ENCODE measurements at places on chromosomes 11 and 22.

DNA sequence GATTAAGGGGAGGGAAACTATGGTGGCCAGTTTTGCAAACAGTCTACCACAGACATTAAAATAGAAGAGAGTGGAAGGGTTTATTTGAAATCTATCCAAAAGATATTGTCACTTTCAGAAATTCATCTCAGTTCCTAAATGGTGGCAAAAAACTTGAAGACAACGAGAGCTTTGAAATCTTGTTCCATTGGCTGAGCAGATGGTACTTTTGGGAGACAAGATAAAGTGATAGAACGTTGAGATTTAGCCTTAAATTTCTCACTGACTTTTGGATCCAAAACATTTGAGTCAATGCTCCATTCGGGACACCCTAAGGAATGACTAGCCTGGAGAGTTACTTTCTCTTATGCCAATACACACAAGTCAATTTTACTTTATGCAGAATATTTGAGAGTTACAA, 319.1 kb upstream of the LARGE1 start:
- DNase-seq = no peak

GRCh38 chr22:48700566-48701295, 1126.9 kb downstream of the BRD1 start:
- DNase-seq = peak; percentile 1

DNA sequence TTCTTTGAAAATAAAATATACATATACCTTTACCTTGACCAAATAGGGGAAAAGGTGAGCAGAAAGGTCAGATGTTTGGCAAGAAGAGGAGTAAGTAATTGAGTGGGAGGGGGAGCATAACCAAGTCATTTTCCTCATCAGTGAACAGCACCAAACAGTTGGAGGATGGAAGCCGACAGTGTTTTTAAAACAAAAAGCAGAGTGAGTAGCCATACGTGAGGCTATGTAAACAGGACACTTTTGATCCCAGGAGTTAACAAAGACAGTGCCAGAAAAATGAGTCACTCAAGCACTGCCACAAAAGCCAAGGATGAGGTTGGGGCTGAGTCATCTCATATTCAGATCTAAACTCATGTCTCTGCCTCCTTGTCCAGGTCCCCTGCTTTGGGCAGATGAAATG, 734.7 kb downstream of the KCNA4 start:
- no peak for DNase-seq

DNA sequence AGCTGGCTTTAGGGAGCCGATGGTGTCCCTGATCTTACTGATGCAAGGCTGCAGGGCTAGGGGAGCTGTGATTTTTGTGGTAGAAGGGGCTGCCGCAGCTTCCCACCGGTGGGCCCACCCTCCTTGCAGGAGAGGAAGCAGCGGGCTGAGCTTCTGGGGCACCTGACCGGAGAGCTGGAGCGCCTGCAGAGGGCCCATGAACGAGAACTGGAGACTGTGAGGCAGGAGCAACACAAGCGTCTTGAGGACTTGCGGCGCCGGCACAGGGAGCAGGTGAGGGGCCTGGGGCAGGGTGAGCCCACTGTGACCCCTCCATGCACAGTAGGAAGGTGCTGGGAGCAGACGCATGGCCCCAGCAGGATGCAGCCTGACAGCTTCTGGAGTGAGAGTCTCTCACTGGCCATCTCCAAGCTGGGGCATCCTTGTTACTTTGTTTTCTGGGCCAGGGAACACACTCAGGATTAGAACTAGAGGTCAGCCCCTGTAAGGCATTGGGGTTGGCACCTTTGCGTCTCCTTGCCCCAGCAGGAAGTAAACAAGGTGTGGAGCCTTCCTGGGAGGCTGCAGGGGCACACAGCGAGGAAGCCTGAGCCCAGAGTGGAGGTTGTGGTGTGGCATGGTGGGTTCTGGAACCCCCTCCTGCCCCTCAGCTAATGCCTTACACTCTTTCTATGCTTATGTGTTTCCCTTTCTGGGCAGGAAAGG, 66.7 kb downstream of the CEP164 start:
- no peak for DNase-seq

- peak; percentile 3 for DNase-seq
These were observed 10.8 kb downstream of the PANX1 start for GRCh38 chr11:94139416-94139815.

DNA sequence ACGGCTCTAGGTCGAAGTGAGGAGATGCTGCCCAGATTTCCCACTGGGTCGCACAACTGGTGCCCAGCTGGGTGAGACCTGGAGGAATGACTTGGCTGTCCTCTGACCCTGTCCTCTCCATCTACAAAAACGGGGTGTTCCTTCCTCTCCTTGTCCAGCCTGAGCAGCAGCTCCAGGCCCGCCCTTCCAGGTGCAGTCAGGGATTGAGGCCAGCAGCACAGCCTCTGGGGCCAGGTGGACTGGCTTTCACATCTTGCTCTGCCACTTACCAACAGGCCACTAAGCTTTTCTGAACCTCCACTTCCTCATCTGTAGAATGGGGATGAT, 91.7 kb upstream of the LMO1 start:
- DNase-seq = no peak

- no peak for DNase-seq
These were observed 22.2 kb downstream of the NNMT start for GRCh38 chr11:114318361-114318760.

- DNase-seq = no peak
These were observed 104.2 kb upstream of the SOX6 start for GRCh38 chr11:16460508-16460907.

DNA sequence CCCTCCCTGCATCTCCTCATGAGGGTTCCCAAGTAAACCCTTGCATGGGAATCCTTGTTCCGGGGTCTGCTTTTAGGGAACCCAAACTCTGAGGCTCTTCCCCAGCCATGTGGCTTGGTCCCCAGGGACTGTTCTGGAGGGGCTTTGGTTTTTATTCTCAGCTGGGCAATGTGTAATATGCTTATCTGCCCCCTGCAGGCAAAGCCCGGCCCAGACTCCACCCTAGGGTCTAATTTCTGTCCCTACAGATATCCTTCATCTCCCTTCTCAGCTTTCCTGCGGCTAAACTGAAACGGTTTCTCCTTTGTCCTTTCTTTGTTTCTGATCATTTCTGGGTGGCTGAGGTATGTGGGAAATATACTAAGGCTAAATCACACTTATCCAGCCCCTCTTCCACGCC, 37.1 kb downstream of the TST start:
- peak; percentile 70 for DNase-seq

GRCh38 chr11:18452927-18453326, 2.7 kb upstream of the LDHAL6A start:
- no peak for DNase-seq

GRCh38 chr22:50201191-50202129, 649 bp downstream of the SELENOO start:
- no peak for DNase-seq

DNA sequence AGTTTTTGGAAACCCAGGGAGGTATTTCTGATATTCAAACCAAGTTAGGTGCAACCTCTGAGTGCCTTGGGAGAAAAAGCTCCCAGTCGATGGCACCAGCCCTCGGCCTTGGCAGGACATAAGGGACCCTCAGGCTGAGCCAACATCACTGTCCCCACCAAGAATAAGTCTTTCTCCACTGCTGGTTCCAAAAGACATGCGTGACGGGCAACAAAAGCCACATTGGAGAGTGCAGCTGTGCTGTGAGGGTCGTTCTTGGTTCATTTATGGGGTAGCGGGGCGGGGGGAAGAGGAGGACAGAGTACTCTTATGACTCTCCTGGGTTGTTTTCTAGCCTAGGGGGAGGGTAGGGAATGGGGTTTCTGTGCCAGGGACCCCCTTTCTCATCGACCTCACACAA, 11.2 kb upstream of the TPCN2 start:
- no peak for DNase-seq

DNA sequence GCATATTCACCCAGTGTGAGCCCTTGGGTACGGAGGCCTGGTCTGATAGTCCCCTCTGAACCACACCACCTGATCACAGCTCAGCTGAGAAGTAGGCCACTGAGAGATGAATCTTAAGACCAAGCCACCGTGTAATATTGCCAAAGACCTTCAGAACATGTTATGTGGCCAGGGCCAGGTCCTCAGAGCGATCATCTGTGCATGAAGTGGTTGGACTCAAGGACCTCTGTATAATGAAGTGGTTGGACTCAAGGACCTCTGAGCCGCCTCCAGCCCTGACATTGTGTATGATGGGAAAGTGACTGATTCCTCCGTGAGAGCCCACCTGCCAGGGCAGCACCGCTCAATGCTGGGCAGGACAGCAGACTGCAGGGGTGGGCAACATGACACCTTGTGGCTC, 70.2 kb downstream of the TP53I11 start:
- DNase-seq = no peak

- DNase-seq = no peak
These were observed 1.3 kb upstream of the KDM2A start for GRCh38 chr11:67117672-67118180.

DNA sequence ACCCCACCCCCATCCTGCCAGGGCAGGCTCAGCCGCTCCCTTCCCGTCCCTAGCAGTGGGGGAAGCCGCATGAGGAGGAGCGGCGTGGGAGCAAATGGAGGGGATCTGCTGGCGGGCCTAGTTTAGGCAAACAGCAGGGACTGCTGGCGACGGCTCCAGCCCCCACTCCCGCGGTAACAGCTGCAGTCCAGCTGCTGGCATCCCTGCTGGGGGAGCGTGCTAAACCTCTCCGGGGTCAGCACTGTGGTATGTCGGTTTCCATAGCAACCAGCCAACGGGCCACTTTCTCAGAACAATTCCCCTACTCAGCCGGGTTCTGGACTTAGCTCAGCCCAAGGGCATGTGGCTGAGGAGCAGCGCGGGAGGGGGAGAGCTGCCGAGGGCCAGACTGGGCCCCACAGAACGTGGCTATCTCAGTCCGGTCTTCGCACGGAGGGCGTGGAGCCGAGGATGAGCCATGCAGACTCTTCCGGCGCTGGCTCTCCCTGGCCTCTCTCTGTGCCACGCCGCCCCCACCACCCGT, 98.8 kb downstream of the PKNOX2 start:
- DNase-seq = peak; percentile 70

DNA sequence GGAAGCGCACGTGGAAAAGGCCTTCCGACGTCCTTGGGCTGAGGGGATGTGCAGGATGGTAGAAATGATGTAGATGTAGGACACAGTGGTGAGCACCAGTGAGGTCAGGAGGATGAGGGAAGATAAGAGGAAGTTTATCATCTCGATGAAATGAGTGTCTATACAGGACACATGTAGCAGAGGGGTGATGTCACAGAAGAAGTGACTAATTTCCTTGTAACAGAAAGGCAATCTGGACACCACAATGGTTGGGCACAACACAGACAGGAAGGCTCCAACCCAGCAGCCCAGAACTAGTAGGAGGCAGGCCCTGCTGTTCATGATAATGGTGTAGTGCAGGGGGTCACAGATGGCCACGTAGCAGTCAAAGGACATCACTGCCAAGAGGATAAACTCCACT, 35.0 kb upstream of the OR6M1 start:
- no peak for DNase-seq

DNA sequence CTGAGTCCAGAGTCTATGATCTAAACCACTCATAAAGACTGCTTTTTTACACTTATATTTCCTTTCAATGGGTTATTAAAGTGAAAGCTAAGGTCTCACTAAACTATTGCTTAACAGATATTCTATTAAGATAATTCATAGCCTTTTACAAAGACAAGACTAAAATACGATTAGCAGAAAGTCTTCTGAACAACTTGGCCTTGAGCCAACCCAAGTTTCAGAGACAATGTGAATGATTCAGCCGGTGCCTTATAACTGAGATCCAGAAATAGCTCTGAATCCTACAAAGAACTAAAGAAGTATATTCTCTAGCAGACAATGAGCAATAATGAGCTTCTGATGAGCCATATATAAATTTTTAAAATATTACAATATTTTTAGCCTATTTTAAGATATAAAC, 41.5 kb upstream of the CARD18 start:
- DNase-seq = peak; percentile 19
